ENCODE measurements at places on chromosomes 3 and 15. TPM values are rescaled to one million over a fixed set of nuclear protein-coding genes. Genes with fewer than 3 reads are reported as not detected.

Gene GUCA1C
- total RNA-seq, result not detected

Gene GP5
- total RNA-seq, result not detected

Gene ACP3
- total RNA-seq, result not detected

Gene SKOR1
- 0.09 TPM for total RNA-seq

Gene SLC28A1
- not detected for total RNA-seq

Gene ZBTB20
- 6.5 TPM for total RNA-seq

Gene SCAANT1
- 1.2 TPM for total RNA-seq

Gene CDHR4
- not detected for total RNA-seq

Gene GFM1
- 68.1 TPM for total RNA-seq

Measured in endothelial cell of coronary artery (primary cell).